ENCODE measurements at places on chromosomes 11 and 22.
A peak's percentile ranks its signal among the peaks of the same experiment; 100 is the strongest.

DNA sequence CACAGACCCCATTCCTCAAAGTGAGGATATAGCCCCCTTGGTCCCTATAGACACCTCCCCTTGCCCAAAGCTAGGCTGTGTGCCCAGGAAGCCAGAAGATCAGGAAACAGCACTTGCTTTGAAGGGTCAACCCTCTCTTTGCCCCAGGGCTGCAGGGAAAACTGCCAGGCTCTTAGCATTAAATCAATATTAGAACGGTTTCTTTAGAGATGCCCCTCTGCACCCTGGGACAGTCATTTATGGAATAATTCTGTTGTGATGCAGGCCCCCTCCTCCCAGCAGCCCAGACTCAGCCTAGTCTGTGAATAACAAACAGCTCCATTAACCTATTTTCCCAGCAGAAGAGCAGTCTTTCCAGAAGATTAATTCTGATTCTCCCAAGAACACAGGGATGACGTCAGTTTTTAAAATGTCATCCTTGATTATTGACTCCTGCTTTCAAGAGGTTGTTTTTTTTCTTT, 11.6 kb upstream of the CAPN5 start:
- DNase-seq = no peak

GRCh38 chr11:119585043-119585781, 143.8 kb downstream of the NECTIN1 start:
- DNase-seq = no peak

DNA sequence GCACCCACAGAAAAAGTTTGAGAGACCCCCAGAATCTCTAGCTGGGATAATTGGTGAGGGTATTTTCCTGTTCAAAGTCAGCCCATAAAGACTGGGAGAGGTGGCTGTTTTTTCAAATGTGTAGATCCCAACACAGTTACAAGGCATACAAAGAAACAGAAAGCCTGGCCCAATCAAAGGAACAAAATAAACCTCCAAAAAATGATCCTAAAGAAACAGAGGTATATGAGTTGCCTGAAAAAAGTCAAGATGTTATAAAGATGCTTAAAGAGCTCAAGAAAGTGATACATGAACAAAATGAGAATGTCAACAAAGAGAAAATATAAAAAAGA, 40.2 kb upstream of the MMP12 start:
- no peak for DNase-seq

DNA sequence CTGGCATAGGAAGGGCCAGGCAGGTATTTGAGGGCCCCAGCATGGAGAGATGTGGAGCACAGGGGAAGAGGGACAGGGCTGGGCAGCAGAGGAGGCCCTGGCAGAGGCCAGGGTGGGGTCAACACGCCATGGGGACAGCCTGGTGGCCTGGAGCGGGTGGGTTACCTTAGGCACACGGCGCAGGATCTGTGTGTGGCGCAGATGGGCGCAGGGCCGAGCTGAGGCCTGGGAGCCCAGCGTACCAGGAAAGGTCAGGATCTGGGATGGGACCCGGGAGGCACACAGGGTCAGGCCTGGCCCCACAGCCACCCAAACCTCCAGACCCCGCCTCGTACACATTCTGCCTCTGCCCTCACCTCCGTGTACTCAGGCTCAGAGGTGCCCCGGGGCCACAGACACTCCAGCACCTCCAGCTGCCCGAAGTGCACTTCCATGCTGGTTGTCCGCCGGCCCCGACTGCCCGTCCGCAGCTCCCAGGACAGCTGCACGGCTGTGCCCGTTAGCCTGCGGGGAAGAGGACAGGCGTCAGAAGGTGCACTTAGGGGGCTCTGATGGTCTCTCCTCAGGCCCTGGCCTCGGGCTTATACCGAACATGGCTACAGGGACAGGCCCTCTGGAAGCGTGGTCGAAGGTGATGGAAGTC, 6.4 kb downstream of the ATG2A start:
- DNase-seq = no peak

DNA sequence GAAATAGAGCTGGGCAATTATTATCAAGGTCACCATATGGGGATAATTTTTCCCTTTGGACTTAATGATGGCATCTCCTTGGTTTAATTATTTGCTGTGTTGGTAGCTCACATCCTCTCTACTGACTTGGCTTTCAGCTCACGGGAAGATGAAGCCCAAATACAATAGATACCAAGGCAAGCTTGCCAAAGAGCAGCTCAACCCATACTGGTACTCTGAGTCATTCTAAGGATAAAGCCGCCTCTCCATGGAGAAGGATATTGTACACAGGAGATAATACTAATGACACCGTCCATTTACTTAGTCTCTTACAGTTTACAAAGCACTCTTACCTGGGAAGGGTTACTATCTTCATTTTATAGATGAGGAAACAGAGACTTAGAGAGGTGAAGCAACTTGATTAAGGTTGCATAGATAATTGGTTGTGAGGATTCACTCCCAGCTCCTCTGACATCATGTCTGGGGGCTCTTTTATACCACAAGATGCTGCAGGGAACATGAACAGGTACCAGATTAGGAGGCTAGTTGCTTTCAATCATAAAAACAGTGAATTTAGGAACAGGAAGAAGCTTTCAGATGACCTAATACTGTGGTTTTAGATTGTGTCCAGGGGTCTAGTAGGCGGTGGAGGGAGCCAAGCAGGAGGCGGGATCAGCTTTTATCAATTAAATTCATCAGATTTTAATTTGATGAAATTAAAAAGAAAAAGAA, 48.3 kb upstream of the PICALM start:
- DNase-seq = no peak

DNA sequence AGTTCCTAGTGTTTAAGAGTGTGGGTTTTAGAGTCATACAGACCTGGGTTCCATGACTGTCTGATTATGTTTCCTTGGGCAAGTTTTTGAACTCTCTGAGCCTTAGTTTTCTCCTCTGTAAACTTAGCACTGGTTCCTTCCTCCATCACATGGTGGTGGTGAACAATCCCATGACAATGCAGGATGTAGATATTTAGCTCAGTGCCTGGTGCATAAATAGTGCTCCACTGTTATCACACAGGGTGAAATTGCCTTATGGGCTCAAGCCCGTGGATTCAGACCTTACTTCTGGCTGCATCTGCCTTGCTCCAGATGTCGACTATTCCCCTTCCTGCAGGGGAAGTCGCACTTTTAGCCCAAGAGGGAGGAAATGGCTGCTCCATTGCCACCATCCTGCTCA, 62.7 kb downstream of the LDLRAD3 start:
- no peak for DNase-seq

GRCh38 chr11:75814363-75814676, 690 bp upstream of the UVRAG start:
- DNase-seq = no peak

GRCh38 chr11:78201096-78201818, 12.5 kb downstream of the USP35 start:
- DNase-seq = no peak

GRCh38 chr11:26767060-26767459, 45.2 kb upstream of the SLC5A12 start:
- DNase-seq = no peak

DNA sequence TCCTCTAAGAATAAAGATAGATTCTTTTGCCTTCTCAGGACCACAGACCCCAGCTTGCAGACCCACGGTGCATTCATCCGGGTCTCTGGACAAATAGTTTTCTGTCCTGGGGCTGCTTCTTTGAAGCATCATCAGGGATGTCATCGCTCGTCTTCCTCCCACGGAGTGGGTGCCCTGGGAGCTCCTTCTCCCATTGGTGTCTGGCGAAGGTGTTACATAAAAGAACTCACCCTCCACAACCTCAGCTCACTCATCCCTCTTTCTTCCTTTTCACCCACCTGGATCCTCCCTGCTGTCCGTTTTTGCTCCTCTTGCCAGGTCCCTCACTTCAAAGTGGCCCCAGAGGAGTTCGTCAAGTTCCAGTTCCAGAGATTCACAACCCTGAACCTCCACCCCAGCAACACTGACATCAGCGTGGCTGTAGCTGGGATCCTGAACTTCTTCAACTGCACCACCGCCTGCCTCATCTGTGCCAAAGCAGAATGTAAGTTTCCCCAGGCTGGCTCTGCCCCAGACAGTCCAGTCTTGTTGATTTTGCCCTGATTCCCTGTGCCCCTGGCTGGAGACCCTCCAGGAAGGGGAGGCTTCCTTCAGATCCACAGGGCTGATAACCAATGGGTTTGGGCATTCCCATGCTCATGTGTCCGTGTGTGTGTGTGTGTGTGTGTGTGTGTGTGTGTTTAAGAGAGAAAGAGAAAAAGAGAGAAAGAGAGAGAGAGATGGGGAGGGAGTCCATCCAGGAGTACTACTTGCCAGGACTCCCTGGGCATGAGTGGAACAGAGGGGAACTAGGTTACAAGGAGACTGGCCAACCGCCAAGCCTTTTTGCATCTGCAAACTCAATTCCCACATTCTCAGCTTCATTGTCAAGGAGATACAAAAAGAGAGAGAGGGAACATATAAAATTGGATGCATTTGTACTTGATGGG, 204.2 kb upstream of the TBCEL start:
- DNase-seq = no peak

- DNase-seq = peak; percentile 64
Observed at GRCh38 chr11:64226507-64227051, 505 bp downstream of the NUDT22 start.

DNA sequence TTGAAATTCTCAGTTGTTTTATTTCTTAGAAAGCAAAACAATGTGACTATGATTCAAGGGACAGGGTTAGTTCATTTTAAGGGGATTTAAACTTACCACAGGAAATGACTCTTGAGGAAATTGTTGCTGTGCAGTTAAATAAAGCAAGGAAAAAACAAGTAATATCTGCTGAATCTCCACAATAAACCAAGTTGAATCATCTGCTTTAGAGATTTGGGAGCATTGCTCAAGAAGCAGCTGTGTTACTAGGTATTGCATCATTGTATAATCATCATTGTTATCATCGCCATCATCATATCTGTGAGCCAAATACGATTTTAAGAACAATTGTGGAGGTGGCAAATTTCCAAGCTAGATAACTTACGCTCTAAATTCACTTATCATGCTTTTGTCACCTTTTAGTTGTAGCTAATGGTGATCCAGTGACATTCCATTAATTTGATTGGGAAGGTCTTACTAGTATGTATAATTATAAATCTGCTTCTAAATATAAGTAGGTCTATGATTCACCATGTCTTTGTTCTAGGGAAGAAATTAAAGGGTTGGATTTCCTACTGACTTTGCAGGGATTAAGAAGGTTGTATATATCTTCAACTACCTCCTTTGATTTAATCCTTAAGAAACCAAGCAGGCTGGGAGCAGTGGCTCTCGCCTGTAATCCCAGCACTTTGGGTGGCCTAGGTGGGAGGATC, 19.9 kb downstream of the MMP10 start:
- no peak for DNase-seq

GRCh38 chr22:31206896-31207687, 5.0 kb upstream of the LIMK2 start:
- peak; percentile 22 for DNase-seq

GRCh38 chr22:38578505-38578904, 8.5 kb upstream of the DMC1 start:
- DNase-seq = no peak

- no peak for DNase-seq
Observed at GRCh38 chr11:115919341-115920091, 415.3 kb upstream of the CADM1 start.

GRCh38 chr11:85118151-85118550, 509.0 kb downstream of the DLG2 start:
- DNase-seq = no peak

GRCh38 chr11:61090982-61091372, 11.3 kb upstream of the CD5 start:
- DNase-seq = no peak

DNA sequence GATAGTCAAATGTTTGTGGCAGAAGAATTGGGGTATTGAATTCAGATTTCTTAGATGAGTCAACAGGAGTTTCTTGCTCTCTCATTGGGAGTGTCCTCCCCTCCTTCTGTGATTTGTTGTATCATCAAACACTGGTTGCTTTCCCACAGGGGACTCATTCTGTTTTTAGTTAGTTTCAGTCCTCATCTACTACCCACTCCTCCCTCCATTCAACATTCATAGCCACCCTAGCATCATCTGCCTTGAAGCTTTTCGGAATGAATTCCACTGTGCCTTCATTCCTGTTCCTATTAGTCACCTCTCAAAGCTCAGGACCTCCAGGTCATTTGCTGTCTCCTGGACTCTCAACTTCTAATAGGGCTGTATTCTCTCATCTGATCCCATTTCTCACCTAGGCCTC, 31.5 kb upstream of the RAB38 start:
- DNase-seq = no peak

- DNase-seq = no peak
Observed at GRCh38 chr11:92253421-92253820, 28.8 kb downstream of the FAT3 start.

DNA sequence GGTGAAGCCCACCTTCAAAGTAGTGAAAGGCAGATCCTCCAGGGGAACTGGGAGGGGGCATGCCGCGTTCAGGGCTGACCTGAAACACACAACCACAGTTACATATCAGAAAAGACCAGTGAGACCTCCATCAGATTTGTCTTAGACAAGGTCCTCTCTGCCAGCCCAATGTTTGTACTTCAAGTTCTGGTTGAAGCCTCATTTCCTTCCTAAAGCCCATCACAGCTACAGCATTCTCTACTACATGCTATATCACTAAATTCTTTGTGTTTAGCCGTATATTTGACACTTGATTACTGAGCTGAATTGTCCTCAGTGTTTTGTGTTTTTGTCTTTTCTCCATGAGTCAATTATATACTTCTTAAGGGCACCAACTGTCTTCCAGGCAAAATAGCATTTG, 40.1 kb downstream of the PI4KA start:
- no peak for DNase-seq

- DNase-seq = no peak
Observed at GRCh38 chr11:69540118-69541000, 58.9 kb downstream of the LINC01488 start.

GRCh38 chr11:86446163-86446923, 71.7 kb downstream of the CCDC81 start:
- DNase-seq = no peak

DNA sequence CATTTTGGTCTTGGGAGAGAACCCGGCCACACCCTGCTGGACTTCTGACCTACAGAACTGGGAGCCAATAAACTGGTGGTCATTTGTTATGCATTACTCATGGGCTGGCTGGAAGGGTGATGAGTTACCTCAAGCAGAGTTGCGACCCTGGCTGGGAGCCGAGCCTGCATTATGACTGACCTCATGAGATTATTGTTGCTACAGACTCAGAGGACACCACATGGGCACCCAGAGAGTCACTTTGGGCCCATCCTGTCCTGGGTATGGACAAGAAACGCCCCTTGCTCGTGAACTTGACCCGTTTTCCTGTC, 531.7 kb downstream of the TBC1D22A start:
- no peak for DNase-seq

- DNase-seq = no peak
Observed at GRCh38 chr22:30872285-30873041, 96.1 kb downstream of the MORC2 start.

- no peak for DNase-seq
Observed at GRCh38 chr11:133608496-133608895, 76.2 kb upstream of the OPCML start.

- DNase-seq = no peak
Observed at GRCh38 chr11:19216021-19216420, 14.2 kb upstream of the CSRP3 start.

All from activated naive CD4-positive, alpha-beta T cell treated with Interleukin-2 at 50 U/mL for 16 hours (primary cell).